ENCODE measurements at places on chromosomes 12 and 14.

DNA sequence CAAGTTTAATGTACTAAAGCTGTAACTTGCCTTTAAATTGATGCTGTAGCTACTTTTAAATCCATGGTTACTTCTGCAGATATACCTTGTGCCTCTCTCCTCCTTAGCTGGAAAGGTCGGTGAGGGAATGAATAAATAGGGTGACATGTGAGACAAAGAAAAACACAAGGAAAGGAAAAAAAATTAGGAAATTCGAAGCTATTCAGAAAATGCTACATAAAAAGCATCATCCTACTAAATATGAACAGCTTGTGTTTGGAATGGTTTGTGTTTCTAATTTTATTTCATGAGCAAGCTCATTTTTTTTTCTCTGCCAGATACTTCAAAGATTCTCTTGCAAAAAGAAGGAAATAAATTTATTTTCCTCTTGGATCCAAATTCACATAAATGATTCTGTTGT lies 186.3 kb upstream of the NUDT4 start:
- DNase-seq, result no peak

DNA sequence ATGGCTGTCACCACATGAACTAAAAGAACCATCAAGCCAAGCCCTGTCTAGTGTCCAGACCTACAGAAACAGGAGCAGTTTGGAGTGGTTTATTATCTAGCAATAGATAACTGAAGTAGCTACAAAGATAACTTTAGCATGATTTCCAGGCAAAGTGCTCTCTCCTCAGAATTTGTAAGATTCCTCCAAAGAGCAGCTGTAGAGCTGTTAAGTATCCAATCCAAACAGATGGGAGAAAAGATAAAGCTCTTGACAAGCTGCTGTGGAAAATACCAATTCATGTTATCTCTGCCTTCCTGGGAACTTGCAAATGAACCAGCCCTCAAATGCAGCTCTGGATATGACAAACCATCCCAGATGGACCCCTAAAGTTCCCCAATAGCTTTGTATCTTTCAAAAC lies 78.9 kb upstream of the RESF1 start:
- no peak for DNase-seq

DNA sequence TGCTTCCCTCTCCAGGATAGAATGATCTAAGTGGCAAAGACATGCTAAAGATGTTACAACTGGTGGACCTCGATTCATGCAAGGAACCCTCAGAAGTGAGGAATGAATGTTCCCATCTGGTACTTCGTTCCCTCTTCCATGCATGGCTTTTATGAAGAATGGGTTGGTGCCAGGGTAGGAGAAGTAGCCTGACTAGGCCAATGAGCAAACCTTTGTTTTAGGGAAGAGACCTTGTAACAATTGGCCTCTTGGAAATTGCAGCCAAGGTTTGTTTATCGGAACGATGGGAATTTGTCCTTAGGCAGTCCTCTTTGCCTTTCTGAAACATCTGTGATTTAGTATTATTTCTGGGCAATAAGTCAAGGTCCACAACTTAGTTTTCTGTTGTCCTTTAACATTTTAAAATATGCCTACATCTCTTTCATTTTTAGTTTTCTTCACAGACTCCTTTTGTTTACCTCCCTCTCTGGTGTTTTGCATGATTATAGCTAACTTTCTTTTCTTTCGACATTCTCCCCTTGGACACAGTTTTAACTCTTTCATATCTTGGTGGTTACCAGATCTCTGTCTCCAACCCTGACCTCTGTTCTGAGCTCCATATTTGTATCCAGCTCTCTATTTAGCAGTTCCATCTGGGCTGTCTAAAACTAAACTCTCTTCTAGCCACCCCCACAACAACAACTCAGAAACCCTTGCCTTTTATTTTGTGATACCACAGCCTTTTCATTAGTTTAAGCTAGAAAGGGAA lies 70.0 kb downstream of the DIP2B start:
- no peak for DNase-seq

GRCh38 chr12:43162138-43162537 lies 389.9 kb downstream of the ADAMTS20 start:
- no peak for DNase-seq

DNA sequence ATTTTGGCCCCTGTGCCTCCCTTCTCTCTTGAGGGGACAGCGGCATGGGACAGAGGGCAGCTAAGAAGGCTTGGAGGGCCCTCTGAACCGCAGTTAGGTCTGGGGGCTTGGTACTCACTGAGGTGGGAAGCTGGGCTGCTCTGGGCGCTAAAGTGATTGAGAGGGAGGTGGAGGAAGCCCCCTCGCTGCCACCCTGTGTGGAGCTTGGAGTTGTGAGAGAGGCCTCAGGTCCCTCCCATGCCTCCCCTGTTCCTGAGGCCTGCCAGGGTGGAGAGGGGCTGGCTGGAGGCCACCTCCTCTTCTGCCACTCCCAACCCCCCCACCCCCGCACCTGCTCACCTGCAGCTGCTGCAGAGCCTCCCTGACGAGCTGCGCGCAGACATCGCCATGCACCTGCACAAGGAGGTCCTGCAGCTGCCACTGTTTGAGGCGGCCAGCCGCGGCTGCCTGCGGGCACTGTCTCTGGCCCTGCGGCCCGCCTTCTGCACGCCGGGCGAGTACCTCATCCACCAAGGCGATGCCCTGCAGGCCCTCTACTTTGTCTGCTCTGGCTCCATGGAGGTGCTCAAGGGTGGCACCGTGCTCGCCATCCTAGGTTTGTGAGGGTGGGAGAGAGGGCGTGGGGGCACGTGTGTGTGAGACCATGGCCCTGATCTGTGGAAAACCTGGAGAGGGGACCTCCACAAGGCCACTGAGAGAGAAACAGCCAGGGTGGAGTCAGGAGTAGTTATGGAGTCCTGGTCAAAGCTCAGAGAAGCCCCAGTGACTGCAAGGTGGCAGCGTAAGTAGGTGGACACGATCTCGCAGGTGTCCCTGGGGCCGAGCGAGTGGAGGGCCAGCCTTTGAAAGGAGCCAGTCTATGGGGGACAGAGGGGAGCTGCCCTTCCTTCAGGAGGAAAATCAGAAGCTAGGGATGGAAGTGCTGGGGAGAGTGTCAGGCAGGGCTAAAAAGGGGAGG lies 11.2 kb downstream of the KCNH3 start:
- no peak for DNase-seq

- peak; percentile 23 for DNase-seq
Observed at GRCh38 chr12:49827401-49828099, 663 bp downstream of the NCKAP5L start.

GRCh38 chr12:1681493-1681807 lies 9.4 kb upstream of the ADIPOR2 start:
- no peak for DNase-seq

- DNase-seq, result peak; percentile 79
Observed at GRCh38 chr12:51368640-51369517, 22.3 kb downstream of the GALNT6 start.

GRCh38 chr12:121252712-121253345 lies 42.9 kb downstream of the P2RX4 start:
- DNase-seq, result no peak

GRCh38 chr12:31220633-31221550 lies 105.1 kb downstream of the SINHCAF start:
- no peak for DNase-seq

GRCh38 chr14:31164115-31164514 lies 43.5 kb downstream of the HECTD1 start:
- no peak for DNase-seq

DNA sequence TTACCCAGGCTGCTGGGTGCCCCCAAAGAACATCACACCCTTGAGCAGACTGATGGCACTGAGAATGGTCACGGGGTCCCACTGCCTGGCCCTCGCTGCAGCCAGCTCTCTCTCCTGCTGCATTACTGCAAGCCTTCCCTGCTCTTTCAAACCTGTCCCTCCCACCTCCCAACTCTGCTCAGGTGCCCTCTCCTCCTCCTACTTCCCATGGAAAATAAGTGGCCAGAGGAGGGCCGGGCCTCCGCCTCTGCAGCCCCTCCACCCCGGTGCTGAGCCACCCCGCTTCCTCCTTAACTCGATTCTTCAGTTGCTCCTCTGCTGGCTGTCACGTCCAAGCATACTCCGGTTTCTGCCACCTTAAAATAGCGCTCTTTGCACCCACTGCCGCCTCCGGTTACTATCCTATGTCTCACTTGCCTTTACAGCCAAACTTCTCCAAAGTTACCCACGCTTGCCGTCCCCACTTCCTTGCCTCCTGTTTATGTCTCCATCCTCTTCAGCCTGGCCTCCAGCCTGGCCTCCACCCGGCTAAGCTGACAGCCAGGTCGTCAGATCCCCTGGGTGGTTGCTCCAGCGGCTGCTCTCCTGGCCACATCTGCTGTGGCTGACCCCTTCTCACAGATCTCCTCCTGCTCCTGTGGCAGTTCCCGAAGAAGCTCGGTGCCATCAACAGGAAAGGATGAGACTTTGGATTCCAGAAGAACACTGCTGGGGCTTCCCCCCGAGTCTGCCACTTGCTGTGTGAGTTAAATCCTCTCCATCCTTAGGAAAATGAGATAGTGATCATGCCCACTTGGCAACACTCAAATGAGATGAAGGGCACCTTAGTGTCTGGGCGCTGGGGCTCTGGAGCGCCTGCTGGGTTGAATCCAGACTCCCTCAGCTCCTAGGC lies 7.7 kb downstream of the SMIM41 start:
- DNase-seq, result no peak

DNA sequence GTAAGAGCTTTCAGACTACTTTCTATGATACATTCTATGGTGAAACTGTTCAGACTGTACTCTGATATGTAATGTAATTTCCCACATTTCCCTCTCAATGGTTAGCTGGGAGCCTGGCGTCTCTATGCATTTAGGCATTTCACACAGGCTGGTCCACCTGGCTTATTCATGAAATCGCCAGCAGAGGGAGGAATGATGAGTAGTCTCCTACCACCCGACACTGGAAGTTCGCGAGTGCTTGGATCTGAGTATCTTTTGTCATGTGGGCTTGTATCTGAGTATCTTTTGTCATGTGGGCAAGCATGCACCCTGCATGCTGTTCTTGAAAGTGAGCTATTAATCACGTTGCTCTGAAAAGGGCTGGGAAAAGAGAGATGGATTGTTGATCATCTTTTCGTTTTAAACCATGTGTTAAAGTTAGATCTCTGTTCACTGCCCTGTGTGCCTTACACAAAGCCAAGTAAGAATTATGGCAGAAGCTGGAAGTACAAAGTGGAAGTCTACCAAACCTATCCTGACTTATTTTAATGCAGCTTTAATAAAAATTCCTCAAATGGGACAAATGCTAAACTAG lies 235.0 kb downstream of the ATP23 start:
- DNase-seq, result no peak

DNA sequence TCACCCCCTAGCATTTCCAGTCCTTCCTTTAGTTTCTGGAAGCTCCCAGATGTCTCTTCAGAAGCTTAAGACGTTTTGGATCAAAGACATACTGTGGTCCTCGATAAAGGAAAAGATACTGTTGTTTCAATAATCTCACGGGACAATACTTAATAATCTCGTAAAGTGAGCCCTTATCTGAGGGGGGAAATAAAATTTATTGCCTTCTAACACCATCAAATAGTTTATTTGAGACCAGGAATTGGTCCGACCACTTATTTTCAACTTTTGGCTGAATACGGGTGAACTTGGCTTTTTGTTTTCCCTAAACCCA lies 640 bp upstream of the G2E3 start:
- DNase-seq, result no peak

GRCh38 chr12:70120970-70121369 lies 122.3 kb upstream of the CNOT2 start:
- DNase-seq, result no peak

GRCh38 chr14:99450266-99450665 lies 30.4 kb downstream of the SETD3 start:
- no peak for DNase-seq

DNA sequence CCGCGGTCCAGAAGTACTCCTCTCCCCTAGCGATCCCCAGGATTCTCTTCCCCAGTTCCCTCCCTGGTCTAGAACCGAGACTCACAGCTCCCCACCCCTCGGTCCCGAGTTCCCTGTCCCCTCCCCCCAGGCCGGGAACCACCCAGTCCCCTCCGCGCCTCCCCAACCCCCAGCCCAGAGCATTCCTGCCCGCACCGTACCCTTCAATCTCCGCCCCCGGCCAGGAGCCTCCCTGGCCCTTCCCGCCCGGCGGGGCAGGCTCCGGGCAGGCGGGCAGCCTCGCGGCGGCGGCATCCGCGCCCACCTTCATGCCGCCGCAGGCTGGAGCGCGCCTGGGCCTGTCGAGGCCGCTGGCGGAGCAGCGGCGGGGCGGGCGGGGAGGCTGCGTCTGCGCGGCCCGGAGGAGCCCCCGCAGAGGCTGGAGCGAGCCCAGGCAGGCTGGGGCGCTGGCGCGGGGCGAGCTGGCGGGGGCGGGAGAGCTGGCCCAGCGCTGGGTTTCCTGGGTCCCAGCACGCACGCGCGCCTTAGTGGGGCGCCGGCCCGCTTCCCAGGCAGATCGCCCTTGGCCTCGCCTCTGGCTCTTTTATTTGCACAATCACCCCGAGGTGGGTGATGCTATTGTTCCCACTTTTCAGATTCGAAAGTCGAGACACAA lies 22.2 kb upstream of the GPR132 start:
- DNase-seq, result no peak

DNA sequence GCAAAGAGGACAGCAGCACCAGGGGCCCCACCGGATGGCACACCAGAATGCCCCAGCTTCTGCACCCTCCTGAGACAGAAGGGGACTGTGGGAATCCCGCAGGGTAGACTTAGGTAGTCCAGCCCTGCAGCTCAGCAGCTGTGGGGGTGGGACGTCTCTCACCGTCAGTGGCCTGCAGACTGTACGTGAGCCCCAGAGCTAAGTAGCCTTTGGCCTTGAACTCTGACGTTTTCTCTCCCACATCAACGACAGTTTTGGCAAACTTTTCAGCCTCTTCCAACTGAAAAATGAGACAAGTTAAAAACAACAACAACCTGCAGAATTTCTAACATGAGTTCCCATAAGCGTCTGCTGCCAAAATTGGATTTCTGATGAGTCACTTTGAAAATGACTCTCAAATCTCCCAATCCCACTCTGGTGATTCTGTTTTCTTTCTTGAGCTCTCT lies 161.4 kb downstream of the TTC7B start:
- DNase-seq, result no peak

- DNase-seq, result no peak
Observed at GRCh38 chr12:71642264-71642663, 21.4 kb downstream of the ZFC3H1 start.

GRCh38 chr12:13084898-13085640 lies 18.4 kb downstream of the GSG1 start:
- DNase-seq, result no peak

GRCh38 chr12:101885912-101886561 lies 8.7 kb downstream of the DRAM1 start:
- no peak for DNase-seq

DNA sequence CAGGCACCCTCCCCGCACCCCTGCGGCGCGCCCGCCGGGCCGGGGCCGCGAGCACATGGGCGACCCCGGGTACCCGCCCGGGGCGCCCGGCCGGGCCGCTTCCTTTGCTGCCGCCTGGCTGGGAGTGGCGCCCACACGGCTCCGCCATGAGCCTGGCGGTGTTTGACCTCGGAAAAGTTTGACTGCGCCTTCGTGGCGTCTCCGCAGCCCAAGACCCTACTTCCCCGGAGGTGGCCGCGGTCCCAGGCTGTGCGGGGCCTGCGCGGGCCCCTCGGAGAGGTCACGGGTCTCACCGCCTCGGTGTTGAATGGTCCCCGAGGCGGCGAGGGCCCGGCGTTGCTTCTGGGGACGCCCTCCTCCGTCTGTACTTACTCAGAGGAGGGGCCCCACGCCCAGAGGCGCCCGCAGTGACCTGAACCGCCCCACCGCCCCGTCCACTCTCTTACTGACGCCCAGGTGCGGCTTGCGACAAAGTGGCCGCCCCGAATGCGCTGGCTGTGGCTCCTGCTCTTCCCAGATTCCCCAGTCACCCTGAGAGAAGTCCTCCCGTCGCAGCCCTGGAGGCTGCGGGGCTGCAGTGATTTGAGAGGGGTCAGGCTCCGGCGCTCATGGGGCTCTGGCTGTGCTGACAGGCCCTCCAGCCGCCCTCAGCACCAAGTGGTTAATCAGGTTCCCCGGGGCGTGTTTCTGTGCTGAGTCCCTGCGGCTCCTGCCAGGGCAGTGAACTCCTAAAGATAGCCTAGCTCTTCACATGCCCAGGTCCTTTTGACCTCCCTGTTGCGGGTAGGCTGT lies 5.8 kb downstream of the KMT5A start:
- peak; percentile 29 for DNase-seq
